ENCODE measurements at places on chromosomes 3 and 15. TPM values are rescaled to one million over a fixed set of nuclear protein-coding genes. Genes with fewer than 3 reads are reported as not detected.

CLSTN2 gene
- total RNA-seq: 0.14 TPM

MYO5C gene
- 0.09 TPM for total RNA-seq

ITGA11 gene
- total RNA-seq: 55.0 TPM

ITIH1 gene
- 0.18 TPM for total RNA-seq

GOLGA6D gene
- not detected for total RNA-seq

SLC2A2 gene
- total RNA-seq: 0.09 TPM

GOLGA6A gene
- total RNA-seq: not detected

PLA2G4E gene
- not detected for total RNA-seq

SEMA5B gene
- not detected for total RNA-seq

IMPG2 gene
- 0.14 TPM for total RNA-seq

KNG1 gene
- not detected for total RNA-seq

STXBP5L gene
- total RNA-seq: under 0.01 TPM

C3orf85 gene
- total RNA-seq: not detected

PSTPIP1 gene
- not detected for total RNA-seq

ADIPOQ gene
- not detected for total RNA-seq

NOX5 gene
- 0.09 TPM for total RNA-seq

TAGLN3 gene
- total RNA-seq: 0.74 TPM

CCNB2 gene
- 9.0 TPM for total RNA-seq

ADPGK gene
- 82.9 TPM for total RNA-seq

HPS3 gene
- 26.9 TPM for total RNA-seq

VPS18 gene
- 35.3 TPM for total RNA-seq

CEMIP gene
- total RNA-seq: 466 TPM

FILIP1L gene
- total RNA-seq: 74.7 TPM

ADGRG7 gene
- total RNA-seq: not detected

NR1I2 gene
- not detected for total RNA-seq

CIB2 gene
- 2.4 TPM for total RNA-seq

ITIH4 gene
- total RNA-seq: 1.6 TPM

TRAIP gene
- 1.4 TPM for total RNA-seq

LMAN1L gene
- total RNA-seq: not detected

Measured in smooth muscle cell of bladder (primary cell).